SK-N-MC (cell line): ENCODE measurements at places on chromosomes 7 and 10.
A peak's percentile ranks its signal among the peaks of the same experiment; 100 is the strongest.

- peak; percentile 37 for DNase-seq
Measured at GRCh38 chr7:101575721-101576120, 53.4 kb downstream of the MYL10 start.

DNA sequence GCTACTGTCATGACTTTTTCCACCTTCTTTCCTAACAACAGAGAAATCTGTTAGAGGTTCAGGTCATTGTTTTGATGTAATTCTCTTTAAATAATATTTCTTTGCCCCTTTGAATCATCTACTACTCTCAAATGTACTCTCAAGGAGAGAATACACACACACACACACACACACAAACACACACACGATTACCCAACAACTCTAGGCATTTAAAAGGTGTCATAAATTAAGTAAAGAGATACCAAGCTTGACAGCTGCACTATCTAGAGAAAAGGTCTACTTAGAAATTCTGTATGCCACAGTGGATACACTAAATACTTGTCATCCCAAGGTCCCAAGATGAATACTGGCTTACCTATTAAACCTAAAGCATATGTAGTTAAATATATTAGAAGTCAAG is 4.8 kb downstream of the PANK1 start:
- no peak for DNase-seq

DNA sequence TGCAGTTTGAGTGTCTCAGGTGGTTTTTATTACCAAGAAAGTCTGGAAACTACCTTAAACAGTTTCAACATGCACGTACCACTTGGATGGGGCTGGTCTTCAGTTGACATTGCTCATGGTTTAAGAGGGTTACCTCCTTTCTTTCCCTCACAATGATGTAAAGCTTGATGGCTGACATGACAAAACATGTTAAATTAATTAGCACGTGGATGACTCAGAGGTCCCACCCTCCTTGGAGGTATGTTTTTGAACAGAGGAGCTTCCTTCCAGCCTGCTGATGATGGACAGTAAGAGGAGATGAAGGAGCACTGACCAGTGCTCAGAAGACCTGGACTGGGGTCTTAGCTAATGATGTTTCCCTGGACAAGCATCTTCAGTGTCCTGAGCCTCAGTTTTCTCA is 322.3 kb upstream of the PODXL start:
- no peak for DNase-seq

DNA sequence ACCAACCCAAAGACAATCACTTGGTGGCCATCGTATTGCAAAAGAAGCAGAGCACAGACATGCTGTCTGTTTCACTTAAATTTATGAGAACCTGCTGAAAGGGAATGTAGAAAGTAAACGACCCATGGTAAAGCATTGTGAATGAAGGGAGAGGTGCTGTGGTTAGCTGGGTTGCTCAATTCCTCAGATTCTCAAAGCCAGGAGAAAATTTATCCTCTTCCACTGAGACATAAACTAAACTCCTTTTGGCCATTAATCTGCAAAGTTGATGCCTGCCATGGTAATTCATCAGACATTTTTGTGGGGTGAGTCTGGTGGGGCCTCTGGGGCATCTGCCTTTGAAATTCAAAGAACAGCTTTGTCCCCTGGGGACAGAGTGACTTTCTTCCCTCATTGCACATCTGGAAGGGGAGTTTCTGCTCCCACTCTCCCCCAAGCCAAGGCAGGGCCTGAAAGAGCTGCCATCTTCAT is 951.0 kb downstream of the LRMDA start:
- DNase-seq: no peak

DNA sequence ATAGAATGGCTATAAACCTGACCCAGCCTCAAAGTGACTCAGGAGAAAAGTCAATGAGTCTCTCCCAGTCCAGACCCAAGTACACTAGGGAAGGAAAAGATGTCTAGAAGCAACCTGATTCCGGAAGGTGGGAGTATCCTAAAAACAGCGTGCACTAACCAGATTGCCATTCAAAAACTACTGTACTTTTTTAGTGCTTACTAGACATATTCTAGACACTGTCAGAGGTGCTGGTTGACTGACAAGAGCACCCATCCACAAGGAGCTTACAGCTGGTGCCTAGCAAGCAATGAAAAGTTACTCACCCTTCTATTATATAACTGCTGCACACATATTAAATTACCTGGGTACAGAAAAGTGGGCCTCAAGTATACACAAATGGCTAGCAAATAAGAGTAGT is 81.0 kb downstream of the SIRT1 start:
- DNase-seq: no peak

GRCh38 chr7:16695621-16696237 is 49.7 kb downstream of the BZW2 start:
- DNase-seq: no peak

DNA sequence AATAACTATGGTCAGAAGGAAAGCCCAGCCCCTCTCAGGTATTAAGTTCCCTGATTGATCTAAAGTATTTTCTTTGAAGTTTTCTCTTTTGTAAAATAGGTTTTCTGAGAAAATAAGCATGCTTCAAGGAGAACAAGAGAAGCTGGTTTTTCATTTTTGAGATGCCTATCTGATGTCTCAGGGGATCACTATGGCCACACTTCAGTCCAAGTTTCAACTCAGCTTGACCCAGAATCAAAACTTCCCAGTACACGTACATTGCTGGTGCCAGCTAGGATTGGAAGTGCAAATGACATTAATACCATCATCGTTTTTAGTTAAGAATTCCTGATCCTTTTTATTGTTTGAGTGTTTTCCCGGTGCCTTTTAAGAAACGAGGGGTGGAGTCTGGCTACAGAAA is 7.2 kb downstream of the ITIH5 start:
- no peak for DNase-seq

DNA sequence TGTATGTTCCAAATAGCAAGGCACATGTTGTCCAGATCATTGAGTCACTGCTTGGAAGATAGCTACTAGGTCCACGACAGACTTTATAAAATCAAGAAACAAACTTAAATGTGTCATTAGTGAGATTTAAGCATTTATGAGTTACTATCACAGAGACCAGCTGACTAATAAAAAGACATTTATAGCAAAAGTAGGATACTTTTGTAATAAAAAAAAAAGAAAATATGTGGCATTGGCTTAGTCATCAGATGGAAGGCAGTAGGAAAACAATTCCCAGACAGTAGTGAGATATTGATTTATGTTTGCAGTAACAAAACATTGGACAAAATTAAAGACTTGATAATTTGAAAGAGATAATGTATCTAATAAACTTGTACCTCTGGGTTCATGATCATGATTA is 881.0 kb upstream of the LRRN3 start:
- no peak for DNase-seq
